ENCODE measurements at places on chromosomes 4 and X.

- no peak for DNase-seq
These were observed 60.4 kb downstream of the SUPT20HL2 start for GRCh38 chrX:24253469-24253868.

- no peak for DNase-seq
These were observed 110.9 kb downstream of the FBXW7 start for GRCh38 chr4:152424977-152425376.

- no peak for DNase-seq
These were observed 119.2 kb upstream of the GRID2 start for GRCh38 chr4:92184566-92184965.

- DNase-seq, result no peak
These were observed 496.9 kb upstream of the DIPK2B start for GRCh38 chrX:45697591-45697990.

GRCh38 chr4:151294833-151295496, 18.0 kb downstream of the PRSS48 start:
- no peak for DNase-seq

- no peak for DNase-seq
These were observed 70.5 kb downstream of the SOX3 start for GRCh38 chrX:140434347-140434746.

GRCh38 chr4:86011117-86011516, 348.7 kb downstream of the MAPK10 start:
- peak; percentile 23 for DNase-seq

GRCh38 chr4:114267976-114268375, 288.5 kb upstream of the ARSJ start:
- DNase-seq, result no peak

GRCh38 chrX:1649621-1650020, 34.8 kb downstream of the ASMT start:
- no peak for DNase-seq

DNA sequence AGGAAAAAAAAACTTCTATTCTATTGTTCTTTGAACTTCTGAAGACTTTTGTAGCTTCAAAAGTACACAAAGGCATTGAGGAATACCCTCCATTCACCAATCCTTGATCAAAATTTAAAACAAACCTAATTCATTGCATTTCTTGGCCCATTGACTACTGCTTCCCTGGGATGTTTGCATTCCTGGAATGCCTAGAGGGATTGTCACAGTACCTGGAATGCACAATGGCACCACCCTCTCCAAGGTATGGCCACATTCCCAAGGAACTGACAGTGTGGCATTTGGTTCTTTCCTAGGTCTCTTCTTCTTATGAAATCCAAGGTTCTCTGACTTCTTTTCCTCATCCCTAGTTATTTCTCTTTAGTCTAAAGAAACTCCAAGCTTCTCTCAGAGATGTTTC, 600.7 kb downstream of the CCSER1 start:
- DNase-seq, result no peak

DNA sequence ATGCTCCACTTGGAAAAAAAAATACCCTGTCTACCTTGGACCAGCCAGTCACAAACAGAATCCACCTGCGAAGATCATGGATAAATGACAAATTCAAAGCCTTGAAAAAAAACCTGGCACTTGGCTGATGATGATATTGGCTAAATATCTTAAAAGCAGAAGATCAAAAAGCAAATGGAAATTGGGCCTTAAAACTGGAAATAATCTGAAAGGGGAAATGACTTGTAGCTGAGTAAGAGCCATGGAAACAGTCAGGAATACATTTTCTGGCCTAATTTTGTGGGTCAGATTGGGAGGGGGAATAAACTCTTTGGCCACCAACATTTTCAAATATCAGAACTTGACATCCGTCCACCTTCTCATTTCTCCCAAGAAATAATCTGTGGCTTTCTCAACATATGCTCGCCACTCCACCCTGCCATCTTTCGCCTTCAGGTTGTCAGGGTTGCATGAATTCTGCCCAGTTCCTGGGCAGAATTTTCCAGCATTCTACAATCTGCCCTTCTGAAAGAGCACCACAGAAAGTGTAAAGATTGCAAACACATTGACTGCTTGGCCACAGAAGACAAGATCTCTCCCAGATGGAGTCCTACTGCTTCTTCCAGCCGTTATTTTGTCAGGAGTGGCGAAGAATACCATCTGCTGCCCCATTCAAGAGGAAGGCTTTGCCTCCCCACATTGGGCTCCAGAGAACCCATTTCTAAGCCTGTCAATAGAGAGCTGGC, 1.7 kb upstream of the NDP start:
- DNase-seq, result no peak

- no peak for DNase-seq
These were observed 84.0 kb downstream of the PRKG2 start for GRCh38 chr4:81131066-81131465.

DNA sequence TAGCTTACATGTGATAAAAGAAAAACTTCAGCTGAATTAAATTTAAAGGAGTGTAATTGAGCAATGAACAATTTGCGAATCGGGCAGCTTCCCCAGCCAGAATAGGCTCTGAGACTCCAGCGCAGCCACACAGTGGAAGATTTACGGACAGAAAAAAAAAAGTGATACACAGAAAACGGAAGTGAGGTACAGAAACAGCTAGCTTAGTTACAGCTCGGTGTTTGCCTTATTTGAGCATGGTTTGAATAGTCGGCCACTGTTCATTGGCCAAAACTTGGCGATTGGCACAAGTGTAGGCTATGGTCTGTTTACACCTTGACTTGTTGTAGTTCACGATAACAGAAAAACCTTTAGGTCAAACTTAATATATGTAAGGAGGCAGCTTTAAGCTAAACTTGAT, 16.7 kb upstream of the SUPT20HL1 start:
- DNase-seq, result no peak

DNA sequence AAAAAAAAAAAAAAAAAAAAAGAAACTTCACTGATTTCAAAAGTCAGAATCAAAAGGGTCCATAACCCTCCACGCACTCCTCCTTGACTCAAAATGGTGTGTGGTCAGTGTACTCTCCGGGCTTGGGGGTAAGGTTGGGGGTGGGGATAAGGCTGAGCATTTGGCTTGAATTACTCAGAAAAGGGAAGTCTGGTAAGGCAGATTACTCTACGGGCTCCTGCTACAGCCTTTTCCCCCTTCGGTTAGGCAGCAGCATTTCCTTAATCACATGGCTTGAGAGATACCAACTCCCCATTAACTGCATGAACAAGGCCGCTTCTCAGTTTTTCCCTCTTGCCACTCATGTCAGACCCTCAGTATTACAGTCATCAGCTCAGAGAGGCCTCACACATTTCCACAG, 135.4 kb upstream of the DUSP21 start:
- DNase-seq, result no peak

DNA sequence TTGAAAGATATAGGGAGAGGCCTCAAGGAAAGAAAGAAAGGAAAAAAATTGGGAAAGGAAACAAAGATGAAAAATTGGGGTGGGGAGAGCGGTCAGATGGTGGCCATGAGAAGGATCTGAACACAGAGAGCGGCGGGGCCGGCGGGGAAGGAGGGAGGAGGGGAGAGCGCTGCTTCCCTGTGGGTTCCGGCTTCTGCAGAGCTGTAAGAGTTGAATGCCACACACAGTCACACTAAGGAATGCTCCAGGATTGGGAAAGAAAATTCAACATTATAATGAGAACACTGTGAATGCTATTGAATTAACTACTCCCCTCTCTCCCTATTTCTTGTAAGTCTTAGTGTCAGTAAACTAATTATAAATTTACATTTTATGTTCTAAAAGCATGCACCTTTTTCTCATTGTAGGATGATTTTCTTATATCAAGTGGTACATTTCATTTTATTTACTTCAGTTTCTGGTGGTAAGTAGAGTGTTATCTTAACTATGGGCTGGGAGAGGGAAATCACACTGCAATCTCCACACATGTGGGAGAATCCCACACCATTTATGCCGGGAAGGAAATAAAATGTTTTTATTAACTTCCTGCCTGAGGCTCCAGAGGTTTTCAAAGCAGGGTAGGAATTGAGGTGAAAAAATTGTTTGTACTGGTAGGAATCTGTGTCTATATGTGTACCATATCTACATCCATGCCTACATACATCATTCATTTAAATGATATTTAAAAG, 904 bp downstream of the F11 start:
- no peak for DNase-seq

DNA sequence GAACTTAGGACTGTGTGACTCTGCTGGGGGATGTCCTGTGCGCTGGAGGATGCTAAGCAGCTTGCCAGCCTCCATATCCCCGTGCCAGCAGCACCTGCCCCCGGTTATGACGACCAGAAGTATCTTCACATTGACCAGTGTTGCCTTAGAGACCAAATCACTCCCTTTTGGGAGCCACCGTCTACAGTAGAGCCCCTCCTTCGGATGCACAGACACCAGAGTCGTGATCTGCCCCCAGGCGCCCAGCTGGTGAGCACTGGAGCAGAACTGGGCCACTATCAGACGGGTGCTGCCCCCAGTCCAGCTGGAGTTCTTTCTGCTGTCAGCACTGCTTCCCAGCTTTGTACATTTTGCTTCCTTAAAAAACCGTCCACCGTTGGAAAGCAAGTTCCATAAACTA, 30.0 kb upstream of the TADA2B start:
- DNase-seq, result no peak

- peak; percentile 54 for DNase-seq
These were observed 38.0 kb downstream of the MAGEE2 start for GRCh38 chrX:75746891-75747639.

Measured in left cardiac atrium (tissue), 4 donors.